Activated T-cell treated with anti-CD3 and anti-CD28 coated beads, Interleukin-2, amount 50 U/mL, for 4 hours (primary cell): ENCODE measurements at places on chromosomes 5 and 9.
A peak's percentile ranks its signal among the peaks of the same experiment; 100 is the strongest.

- DNase-seq, result no peak
Measured at GRCh38 chr5:82104872-82105271, 133.0 kb downstream of the ATG10 start.

DNA sequence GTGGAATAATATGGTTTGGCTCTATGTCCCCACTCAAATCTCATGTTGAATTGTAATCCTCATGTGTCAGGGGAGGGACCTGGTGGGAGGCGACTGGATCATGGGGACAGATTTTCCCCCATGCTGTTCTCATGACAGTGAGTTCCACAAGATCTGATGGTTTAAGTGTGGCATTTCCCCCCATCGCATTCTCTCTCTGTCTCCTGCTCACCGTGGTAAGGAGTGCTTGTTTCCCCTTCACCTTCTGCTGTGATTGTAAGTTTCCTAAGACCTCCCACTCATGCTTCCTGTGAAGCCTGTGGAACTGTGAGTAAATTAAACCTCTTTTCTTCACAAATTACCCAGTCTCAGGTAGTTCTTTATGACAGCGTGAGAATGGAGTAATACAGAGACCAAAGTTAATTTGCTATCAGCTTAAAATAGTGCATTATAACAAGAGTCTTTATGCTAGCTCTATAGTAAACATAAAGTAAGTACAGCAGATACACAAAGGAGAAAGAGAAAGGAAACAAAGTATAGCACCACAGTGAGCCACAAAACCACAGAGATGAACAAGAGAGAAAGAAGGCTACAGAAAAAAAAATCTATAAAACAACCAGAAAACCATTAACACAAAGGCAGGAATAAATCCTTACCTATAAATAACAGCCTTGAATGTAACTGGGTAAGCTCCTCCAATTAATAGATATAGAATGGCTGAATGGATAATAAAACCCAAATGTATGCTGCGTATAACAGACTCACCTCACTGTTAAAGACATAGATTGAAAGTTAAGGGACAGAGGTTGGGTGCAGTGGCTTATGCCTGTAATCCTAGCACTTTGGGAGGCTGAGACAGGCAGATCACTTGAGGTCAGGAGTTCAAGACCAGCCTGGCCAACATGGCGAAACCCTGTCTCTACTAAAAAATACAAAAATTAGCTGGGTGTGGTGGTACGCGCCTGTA, 39.7 kb downstream of the RAPGEF6 start:
- DNase-seq, result peak; percentile 21

DNA sequence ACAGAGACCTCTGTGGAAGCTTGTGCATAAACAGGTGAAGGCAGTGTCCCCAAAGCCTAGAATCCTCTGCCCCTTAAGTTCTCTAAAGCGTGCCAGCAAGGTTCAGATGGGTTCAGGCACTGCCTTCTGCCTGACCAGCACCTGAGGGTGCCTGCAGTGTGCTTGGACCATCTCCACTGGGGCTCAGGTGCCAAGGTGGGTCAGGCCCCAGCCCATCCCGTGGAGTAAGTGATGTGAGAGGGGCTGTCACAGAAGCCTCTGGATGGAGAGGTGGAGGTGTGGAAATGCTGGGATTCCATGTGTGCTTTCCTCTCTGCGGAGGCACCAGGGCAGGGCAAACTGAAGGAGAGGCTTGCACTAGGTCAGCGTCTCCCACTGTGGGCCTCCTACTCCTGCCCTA, 118.5 kb downstream of the DAB2IP start:
- DNase-seq, result no peak

DNA sequence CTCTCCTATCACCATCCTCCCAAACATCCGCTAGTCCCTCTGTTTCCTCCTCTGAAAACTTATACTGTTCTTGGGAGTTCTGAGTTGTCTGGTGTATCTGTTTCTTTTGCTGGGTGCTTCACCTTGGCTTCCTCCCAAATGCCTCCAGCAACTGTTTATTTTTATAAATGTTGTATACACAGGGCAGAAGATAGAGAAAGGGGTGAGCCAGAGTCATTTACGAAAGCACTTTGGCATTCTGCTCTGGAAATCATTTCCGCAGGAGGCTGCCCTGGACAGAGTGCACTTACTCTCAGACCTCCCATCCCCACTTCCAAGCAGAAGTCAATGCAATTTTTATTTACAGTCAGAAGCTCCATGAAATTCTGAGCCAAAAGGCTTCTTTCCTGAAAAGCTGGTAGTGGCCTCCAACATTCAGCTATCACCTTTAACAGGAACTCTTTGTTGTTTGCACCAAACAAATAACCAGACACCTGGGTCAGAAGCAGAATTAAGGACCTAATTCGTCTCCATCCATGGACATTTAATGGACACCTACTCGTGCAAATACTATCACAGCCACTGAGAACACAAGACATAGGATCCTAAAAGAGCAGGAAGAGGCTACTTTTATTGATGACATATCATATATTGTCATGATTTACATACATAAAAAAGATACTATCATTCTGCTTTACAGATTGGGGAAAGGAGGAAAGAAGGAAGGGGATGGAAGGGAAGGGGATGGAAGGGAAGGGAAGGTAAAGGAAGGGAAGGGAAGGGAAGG, 229.5 kb upstream of the PAPPA start:
- no peak for DNase-seq

- DNase-seq, result no peak
Measured at GRCh38 chr5:112125903-112126302, 293.2 kb downstream of the EPB41L4A start.

GRCh38 chr9:130985029-130985428, 23.9 kb upstream of the LAMC3 start:
- no peak for DNase-seq

DNA sequence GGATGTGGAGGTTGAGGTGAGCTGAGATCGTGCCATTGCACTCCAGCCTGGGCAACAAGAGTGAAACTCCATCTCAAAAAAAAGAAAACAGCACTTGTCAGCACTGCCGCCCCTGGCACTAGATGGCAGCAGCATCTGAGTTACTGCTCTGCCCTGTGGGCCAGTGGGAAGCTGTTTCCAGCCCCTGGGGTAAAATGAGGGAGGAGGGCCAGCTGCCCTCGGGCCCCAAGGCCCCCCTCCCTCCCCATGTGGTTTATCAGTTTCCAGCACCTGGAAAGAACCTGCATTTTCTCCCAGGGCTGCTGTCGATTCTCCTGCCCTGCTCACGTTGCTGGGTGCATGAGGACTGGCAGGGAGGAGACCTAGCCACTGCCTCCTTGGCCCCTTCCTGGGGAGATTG, 13.2 kb upstream of the CEL start:
- no peak for DNase-seq

- DNase-seq, result no peak
Measured at GRCh38 chr5:36882250-36882649, 5.7 kb downstream of the NIPBL start.

DNA sequence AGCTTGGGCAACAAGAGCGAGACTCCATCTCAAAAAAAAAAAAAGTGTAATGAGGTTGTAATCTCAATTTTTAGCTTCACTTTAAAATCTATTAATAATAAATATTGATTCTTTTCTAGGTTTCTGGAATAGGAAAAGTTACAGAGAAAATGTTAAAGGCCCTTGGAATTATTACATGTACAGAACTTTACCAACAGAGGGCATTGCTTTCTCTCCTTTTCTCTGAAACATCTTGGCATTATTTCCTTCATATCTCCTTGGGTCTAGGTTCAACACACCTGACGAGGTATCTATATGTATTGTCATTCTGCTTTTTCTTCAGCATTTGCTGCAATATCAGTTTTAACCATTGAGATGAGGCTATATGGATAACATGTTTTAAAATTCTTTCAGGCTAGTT, 26.6 kb upstream of the ANKDD1B start:
- no peak for DNase-seq

GRCh38 chr5:40594811-40595210, 84.9 kb upstream of the PTGER4 start:
- no peak for DNase-seq

GRCh38 chr5:145295236-145295835, 539.8 kb downstream of the PRELID2 start:
- no peak for DNase-seq

- no peak for DNase-seq
Measured at GRCh38 chr5:23703940-23704855, 196.8 kb downstream of the PRDM9 start.

- no peak for DNase-seq
Measured at GRCh38 chr5:80033513-80033912, 1.6 kb upstream of the THBS4 start.

- DNase-seq, result no peak
Measured at GRCh38 chr5:155140646-155141045, 127.1 kb downstream of the KIF4B start.

GRCh38 chr5:139652788-139653241, 4.7 kb downstream of the CXXC5 start:
- no peak for DNase-seq

DNA sequence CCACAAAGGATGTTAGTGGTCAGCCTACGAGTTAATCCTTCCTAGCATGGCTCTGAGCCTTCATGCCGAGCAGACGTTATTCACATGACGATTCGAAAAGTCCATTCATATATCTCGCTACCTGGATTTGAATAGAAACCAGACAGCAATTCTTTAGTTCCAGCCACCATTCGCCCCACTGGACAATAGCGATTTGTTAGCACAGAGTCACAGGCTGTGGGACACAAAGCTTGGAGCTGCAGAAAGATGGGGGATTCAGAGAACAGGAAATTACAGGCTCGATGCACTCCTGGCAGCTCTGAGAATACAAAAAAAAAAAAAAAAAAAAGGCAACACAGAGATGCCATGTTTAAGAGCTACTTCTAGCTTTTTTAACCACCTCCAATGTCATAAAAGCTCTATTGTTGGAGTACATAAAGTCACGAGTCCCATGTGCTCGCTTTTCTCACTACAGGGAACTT, 110.7 kb downstream of the NR6A1 start:
- no peak for DNase-seq

DNA sequence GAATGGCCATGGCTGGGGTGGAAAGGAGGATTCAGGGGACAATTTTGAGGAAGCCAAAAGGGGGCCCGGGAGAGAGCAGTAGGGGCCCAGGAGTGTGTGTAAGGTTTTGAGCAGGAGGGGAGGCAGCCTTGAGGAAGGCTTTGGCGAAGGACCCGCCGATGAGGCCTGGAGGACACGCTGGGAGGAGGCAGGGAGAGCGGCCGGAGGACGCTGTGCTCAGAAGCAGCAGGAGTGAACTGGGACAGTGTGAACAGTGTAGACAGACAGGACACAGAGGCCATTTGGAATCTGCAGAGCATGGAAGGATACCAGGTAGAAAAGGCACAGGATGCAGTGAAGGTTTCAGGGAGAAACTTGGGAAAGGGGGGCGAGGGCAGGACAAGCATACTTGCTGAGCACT, 14.9 kb downstream of the UNC5A start:
- no peak for DNase-seq
